ENCODE measurements at places on chromosomes 11 and 22.

- no peak for DNase-seq
Observed at GRCh38 chr11:116357784-116358544, 414.8 kb downstream of the BUD13 start.

GRCh38 chr22:22913989-22914388 is 26.4 kb downstream of the IGLL5 start:
- no peak for DNase-seq

DNA sequence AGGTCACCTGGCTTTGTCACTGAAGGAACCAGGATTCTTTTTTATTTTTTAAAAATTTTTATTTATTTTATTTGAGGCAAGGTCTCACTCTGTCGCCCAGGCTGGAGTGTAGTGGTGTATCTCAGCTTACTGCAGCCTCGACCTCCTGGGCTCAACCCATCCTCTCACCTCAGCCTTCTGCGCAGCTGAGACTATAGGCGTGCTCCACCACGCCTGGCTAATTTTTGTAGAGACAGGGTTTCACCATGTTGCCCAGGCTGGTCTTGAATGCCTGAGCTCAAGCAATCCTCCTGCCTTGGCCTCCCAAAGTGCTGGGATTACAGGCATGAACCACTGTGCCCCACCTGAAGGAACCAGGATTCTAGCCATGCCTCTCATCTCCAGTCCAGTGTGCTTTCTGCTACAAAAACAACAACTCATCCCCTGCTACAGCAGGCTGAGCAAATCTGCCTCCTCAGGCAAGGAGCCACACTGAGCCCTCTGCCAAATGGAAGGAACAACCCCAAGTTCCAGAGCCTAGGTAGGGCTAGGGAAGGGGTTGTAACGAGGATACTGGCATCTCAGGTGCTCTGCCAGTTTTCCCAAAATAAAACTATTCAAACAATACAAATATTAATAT is 2.6 kb upstream of the PEX26 start:
- no peak for DNase-seq

- DNase-seq, result no peak
Observed at GRCh38 chr22:38327805-38328204, 10.6 kb upstream of the CSNK1E start.

- no peak for DNase-seq
Observed at GRCh38 chr11:100681064-100681502, 6.0 kb upstream of the ARHGAP42 start.

- no peak for DNase-seq
Observed at GRCh38 chr11:37110385-37110784, 512.3 kb upstream of the RAG2 start.

- DNase-seq, result no peak
Observed at GRCh38 chr11:6864438-6864837, 1.6 kb downstream of the OR10A2 start.

DNA sequence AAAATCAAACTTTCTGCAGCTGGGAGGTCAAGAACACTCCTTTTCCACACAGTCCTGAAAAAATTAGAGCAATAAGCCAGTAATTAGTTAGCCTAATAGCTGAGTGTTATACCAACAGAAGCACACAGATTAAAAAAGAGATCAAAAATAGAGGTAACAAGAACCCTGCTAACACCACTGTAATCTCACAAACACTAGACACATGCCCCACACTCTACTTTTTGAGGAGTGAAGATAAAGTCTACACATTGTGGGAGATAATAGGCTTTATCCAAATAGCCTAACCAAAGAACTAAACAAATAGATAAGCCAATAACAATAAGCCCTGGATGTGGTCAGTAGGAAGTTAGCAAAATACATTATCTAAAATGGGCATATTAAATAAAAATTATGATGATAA is 372.7 kb upstream of the ANO5 start:
- DNase-seq, result no peak

DNA sequence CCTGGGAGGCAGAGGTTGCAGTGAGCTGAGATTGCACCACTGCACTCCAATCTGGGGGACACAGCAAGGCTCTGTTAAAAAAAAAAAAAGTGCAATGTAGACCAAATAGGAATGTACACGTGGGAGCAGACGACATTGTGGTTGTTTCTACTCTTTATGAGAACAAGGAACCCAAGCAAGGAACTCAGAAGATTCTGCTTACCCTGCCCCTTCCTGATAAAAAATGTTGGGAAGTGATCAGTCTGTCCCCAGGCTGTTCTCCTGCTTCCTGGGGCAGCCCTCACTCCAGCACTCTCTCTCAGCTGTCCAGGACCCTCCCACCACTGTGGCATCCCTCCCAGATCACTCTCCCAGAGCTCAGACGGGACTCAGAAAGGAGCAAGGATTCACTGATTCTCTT is 31.8 kb downstream of the SLCO2B1 start:
- DNase-seq, result no peak

DNA sequence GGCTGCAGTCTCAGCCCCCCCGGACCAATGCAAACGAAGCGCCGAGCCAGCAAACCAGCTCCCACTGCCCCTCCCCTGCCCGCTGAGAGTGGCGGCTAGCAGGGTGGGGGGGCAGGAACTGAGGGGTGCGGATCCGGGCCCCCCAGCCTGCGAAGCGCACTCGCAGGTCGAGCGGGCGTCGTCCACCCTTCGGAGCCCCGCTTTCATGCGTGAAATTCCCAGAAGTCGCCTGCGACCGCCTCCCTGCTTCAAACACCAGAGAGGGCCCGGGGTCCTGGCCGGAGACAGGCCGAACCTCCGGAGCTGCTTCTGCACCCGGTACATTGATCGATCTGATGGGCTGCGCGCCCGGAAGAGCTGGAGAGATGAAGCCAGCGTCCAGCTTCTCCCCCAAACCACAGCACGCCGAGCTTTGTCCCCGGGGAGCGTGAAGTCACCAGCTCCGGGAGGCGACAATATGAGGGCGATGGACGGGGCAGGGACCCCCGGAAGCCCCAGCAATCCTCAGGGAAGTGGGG is 646 bp upstream of the PATZ1 start:
- peak; percentile 19 for DNase-seq

- DNase-seq, result no peak
Observed at GRCh38 chr11:130403967-130404366, 24.4 kb downstream of the ADAMTS8 start.

DNA sequence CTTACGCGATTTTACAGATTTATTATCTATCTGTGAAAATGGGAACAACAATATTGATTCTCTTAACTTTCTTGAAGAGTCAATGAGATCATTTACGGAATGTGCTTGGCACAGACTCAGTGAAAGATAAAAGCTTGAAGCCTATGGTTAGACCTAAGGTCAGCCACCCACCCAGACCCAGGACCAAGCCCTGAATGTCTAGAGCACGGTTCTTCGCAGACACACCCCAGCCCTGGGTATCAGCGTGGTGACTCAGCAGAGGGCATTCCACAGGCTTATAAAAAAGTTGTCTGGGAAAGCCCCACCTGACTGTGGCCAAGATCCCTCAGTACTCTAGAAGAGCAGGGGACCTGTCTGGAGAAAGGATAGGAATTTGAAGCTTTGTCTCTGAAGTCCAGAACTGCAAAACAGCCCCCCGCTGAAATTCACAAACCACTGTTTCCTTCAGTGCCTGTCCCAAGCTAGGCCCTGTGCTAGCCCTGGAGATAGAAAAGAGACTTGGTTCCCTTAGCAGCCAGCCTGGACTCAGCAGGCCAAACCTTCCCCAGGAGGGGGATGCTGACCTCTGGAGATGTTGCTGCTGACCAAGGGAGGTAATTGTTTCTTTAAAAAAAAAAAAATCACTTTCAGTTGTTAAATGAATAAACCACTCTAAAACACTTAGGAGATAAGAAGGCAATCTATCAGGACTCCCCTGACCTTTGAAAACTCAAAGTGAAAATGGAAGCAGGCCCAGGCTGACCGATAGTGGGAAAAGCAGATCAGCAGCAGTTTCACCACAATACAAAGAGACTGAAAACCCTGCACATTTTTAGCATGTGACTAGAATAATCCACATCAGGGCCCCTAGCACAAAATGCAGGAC is 114.0 kb downstream of the ABTB2 start:
- no peak for DNase-seq

DNA sequence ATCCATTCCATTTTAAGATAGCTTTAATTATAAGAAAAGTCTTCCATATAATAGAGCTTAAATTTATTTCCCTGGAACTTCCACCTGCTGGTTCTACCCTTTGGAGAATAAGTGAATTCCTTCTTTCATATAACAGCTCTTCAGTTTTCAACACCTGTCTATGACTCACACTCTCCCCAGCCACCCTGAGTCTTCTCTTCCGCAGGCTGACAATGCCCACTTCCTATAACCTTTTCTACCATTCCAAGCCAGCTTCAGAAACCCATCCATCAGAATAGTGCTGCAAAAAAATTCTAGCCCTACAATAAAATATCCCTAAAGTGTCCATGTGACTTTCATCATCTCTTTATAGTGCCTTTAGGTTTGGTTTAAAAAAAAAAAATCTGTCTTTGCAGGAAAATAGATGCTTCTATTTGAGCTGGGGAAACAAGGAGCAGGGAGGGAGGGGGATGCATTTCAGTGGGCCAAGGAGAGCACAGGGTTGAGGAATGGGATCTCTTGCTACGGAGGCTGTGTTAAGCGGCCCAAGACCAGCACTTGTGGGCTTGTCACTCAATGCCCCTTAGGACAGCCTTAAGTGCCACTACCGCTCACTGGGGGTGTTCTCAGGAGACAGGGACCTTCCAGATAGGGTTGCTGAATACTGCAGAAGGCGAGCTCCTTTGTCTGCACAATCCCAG is 178.6 kb downstream of the DSCAML1 start:
- no peak for DNase-seq

DNA sequence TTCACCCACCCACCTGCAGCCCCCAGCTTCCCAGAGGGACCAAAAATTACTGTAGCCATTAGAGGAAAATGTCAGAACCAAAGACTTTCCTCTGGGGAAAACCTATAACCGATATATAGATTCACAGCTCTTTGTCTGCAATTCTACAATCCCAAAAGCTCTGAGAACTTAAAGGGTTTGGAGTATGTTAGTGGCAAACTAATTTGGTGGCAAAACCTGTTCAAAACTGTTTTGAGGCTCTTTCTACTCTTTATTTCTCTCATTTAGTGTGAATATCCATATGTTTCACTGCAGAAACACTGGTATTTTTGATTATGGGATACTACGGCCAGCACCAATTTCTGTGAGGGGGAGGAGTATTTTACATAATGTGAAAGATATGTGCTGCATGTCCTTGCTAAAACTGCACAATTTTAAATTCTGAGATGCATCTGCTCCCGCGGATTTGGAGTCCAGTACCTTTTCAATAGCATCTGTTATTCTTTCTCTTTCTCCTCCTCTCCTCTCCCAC is 87.5 kb upstream of the MTNR1B start:
- DNase-seq, result no peak

- no peak for DNase-seq
Observed at GRCh38 chr11:26947379-26947844, 46.5 kb upstream of the FIBIN start.

DNA sequence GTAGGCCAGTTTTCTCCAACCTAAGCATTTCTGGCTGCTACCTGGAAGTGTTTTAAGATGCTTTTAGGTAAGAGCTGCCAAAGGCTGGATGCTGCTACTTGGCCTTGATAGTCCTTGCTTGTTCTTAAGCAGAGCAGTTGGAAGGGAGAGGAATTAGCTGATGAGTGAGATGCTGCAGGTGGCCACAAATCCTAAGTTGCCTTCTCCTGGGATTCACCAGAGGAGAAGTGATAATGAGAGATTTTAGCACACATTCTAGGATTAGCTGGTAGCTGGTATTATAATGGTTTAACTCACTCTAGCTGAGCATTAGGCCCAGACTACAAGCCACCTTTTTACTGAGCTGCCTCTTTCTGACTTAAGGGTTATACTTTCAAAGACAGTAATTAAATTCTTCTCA is 442.9 kb upstream of the RAG2 start:
- no peak for DNase-seq

GRCh38 chr11:102447941-102448868 is 4.4 kb downstream of the TMEM123 start:
- DNase-seq, result no peak

GRCh38 chr11:33857933-33858371 is 33.9 kb downstream of the LMO2 start:
- peak; percentile 46 for DNase-seq

- DNase-seq, result no peak
Observed at GRCh38 chr22:30089655-30089974, 9.4 kb downstream of the HORMAD2 start.

DNA sequence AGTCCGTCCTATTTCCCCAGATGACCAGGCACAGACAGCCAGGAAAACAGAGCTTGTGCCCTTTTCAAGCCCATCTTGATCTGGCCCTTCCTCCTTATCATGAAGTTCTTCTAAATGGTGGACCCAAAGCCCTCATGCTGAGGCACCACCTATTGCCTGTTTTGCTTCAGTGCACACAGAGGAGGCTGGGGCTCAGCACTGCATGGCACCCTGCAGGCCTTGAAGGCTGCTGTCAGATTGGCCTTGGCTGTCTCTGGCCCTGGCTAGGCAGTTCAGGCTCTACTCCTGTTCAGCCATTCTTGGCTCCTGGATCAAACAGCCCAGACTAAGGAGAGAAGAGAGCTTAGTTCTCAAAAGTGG is 49.2 kb downstream of the OTOG start:
- no peak for DNase-seq

DNA sequence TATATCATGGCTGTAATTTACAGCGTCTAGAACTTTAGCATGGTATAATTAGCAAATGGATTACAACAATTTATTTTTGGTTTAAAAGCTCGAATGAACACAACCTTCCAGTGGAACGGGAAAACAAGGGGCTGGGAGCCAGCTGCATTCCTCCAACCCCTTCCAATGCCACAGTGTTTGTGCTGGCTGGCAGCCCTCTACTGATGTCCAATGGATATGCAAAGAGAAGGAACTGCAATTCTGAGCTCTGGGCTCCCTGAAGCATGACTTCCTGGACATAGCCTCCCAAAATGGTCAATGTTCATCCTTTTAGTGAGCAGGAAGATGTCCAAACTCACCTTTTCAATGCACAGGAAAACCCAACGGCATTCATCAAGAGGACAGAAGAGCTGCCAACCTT is 288.3 kb downstream of the TENM4 start:
- no peak for DNase-seq

GRCh38 chr11:103875855-103876510 is 160.5 kb upstream of the DDI1 start:
- no peak for DNase-seq

GRCh38 chr22:20080776-20081654 is 974 bp downstream of the DGCR8 start:
- DNase-seq, result no peak

- no peak for DNase-seq
Observed at GRCh38 chr11:70507466-70508230, 109.3 kb downstream of the CTTN start.

- no peak for DNase-seq
Observed at GRCh38 chr11:75442161-75442885, 9.3 kb upstream of the KLHL35 start.

- no peak for DNase-seq
Observed at GRCh38 chr22:47356511-47357011, 594.1 kb downstream of the TBC1D22A start.

DNA sequence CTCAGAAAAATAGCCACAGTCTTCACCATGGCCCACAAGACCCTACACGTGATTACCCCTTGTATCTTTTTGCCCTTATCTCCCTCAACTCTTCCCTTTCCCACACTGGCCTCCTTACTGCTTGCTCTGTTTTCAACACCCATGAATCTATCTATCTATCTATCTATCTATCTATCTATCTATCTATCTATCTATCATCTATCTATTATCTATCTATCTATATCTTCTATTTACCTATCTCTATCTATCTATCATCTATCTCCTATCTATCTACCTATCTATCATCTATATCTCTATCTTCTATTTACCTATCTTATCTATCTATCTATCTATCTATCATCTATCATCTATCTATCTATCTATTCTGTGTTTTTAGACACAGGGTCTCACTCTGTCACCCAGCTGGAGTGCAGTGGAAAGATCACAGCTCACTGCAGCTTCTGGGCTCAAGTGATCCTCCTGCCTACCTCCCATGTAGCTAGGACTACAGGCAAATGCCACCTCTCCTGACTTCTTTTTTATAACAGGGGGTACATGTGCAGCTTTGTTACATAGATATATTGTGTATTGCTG is 54.2 kb downstream of the CNTF start:
- DNase-seq, result no peak

All from activated T-helper 1 cell treated with anti-CD3 and anti-CD28 coated beads, Interleukin-2, amount 50 U/mL, for 16 hours (primary cell).